ENCODE measurements at places on chromosomes 11 and 22.

GRCh38 chr22:47406896-47407295, 644.4 kb downstream of the TBC1D22A start:
- DNase-seq = no peak

DNA sequence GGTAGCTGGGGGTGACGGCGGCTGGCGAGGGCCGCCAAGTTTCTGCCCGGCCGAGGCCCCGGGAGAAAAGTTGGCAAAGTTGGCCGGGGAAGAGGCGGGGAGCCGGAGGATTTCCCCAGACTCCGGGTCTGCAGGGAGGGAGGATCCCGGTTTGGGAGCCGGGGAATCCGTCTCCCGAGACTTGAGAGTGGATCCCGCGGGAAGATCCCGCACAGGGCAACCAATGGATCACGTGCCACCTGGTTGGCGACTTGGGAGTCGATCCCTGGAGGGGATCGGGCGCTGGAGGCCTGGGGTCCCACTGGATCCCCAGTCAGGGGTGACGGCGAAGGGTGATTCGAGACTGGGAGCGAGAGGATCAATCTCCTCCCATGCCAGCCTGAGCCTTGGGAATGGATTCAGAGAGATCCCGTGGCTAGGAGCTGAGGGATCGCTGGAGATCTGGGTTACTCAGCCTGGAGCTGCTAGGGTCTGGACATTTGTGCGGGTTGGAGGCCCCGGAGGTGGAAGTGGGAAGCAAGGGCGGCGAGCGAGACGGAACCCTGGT, 394 bp downstream of the KIAA1671 start:
- no peak for DNase-seq

DNA sequence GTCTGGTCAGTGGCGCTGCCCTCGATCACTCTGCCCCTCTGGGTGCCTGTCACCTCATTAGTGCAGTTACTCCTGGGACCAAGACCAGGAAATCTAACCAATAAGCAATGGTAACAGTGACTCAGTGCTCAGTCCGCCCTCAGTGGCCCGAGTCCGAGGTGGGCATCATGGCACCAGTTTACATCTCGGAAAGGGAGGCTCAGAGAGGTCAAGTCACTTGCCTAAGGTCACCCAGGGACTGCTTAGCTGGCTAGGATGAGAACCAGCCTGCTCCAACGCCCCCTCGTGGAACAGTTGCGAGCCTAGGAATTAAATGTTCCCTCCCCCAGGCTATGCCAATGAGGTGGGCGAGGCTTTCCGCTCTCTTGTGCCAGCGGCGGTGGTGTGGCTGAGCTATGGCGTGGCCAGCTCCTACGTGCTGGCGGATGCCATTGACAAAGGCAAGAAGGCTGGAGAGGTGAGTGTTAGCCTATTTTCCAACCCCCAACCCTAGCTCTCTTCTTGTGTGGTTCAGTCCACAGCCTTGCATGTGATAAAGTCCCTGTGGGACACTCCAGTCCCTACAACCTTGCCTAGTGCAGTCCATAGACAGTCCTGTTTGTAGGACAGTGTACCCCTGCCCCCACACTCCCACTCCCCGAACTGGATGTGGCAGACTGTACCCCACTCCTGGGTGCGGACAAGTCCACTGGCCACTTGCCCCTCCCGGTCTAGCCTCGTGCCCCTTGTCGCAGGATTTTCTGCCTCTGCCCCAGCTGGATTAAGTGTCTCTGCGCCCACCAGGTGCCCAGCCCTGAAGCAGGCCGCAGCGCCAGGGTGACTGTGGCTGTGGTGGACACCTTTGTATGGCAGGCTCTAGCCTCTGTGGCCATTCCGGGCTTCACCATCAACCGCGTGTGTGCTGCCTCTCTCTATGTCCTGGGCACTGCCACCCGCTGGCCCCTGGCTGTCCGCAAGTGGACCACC, 1.1 kb downstream of the MTFP1 start:
- DNase-seq = peak; percentile 92

- no peak for DNase-seq
Observed at GRCh38 chr11:86636275-86636674, 36.1 kb downstream of the ME3 start.

DNA sequence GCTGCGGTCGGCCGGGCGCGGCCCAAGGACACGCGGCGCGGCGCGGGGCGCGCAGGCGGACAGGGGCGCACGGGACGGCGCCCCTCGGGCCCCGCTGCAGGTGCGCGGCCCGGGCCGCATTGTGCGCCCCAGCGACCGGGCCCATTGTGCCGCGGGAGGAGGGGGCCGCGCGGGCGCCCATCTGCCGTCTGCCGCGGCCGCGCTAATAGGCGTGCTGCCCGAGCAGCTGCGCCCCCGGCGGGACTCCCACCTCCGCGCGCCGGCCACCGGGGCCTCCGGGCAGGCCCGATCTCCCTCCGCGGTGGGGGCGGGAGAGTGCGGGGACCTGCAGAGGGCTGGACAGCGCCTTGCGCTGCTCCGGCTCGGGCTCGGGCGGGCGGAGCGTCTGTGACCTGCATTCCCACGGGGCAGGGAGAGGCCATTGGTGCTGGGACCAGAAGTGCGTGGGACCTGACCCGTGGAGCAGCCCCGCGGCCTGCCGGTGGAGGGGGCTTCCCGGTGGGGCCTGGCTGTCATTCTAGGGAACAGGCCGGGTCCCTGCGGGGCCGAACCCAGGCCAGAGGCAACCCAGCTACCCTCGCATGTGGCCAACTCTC, 933 bp downstream of the BRSK2 start:
- no peak for DNase-seq

DNA sequence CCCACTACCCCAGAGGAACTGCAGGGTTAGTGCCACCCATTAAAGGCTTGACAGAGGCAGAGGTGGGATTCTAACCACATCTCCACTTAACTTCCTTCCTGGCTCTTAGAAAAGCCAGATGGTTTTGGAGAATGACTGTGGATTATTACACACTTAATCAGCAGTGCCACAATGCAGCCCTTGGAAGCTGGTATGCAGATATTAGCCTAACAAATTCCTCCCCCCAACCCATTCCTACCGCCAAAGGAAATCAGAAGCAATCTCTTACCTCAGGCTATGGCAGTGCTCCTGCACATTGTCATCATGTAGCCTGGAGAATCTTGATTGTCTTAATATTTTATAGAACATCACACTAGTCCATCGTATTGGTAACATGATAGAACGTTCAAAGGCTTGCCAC, 23.2 kb upstream of the NRGN start:
- DNase-seq = no peak

DNA sequence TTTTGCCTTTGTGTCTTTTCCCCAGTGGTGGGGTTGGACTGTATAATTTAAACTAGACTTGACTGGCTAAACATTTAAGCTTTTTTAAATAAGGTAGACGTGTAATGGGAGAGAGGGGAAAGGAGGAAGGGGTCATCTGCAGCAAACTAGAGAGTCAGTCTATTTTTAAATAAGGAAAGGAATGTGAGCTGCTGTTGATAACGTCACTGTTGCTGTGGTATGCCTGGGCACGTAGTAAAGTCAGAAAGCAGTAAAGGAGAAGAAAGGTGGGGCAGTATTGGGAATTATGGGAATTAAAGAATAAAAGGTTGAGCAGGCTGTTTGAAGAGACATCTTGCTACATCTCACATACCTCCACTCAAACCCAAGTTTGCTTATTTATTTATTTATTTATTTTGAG, 80.4 kb upstream of the FSHB start:
- DNase-seq = no peak

- DNase-seq = no peak
Observed at GRCh38 chr22:28604966-28605761, 74.5 kb downstream of the TTC28 start.

GRCh38 chr11:3962406-3962840, 107.0 kb downstream of the STIM1 start:
- DNase-seq = no peak

GRCh38 chr11:103536335-103536722, 427.1 kb downstream of the DYNC2H1 start:
- no peak for DNase-seq

GRCh38 chr11:371716-372590, 2.7 kb downstream of the B4GALNT4 start:
- no peak for DNase-seq

DNA sequence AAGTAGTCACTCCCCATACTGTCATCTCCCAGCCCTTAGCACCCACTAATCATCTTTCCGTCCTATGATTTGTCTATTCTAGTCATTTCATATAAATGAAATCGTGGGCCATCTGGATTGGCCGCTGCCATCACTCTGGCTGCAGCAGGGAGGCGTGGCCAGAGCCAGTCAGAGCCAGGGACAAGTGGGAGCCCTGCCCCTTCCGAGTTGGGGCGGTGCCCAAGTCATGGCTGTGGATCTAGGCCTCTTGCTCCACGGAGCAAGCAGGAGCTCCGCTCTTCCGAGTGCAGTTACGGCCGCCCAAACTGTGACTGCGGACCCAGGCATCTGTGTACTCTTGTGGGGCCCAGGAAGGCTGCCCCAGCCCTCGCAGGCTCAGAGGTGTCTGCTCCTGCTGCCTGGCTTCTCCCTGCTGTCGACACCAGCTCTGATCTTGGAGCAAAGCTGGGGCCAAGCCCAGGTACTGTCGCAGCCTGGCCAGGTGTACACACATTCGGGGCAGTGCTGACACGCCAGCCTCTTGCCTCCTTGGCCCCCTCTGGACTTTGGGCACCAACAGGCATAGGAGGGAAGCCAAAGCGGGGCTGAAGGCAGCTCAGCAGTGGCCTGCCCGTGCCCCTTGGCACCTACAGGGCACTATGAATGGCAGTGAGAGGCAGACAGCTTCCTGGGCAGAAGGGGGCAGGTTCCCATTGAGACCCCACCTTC, 8.4 kb downstream of the MRPL48 start:
- no peak for DNase-seq

DNA sequence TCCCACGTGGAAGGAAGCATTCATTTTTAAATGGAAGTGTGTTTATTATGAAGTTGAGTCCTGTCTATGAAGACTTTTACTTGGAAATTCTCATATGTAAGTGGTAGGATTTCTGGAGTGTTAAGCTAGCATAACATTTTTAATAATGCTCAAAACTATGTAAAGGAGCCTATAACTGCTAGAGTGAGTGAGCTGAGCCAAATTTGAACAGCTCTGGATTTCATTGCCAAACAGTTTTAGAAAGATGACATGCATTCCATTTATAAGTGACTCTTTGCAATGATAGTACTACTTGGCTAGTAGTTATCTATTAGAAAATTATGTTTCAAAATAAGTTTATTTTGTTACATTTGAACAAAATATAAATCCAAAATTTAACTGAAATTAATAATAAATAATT, 721.2 kb downstream of the LUZP2 start:
- DNase-seq = no peak

GRCh38 chr11:64008914-64009633, 22.8 kb downstream of the OTUB1 start:
- DNase-seq = no peak

DNA sequence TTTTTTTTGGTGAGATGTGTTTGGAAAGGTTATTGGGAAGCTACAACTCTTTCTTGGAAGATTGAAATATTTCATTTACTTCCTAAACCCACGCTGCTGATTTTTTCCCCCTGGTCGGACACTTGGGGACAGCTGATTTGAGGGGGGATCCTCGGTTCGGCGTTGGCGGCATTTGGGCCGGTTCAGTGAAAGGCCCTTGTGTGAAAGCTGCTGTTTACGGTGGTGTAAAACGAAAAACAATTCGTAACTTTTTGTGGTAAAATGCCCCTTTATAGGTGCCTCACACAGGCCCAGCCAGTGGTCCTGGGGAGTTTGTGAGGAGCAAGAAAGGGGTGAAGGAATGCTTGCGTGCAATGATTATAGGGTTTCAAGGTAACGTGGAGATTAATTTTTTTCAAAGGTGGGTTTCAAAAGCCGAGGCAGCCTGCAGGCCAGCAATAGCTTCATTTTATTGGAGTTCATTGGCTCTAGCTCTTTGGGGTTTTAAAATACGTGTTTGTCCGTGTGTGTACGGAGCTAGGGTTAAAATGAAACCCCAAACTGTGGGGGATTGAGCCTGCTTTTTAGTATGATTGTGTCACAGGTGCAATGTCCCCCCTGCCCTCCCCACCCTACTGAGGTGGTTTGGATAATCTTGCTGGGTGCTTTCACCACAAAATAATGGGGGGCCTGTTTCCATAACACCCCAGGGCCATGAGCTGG, 77.2 kb upstream of the PPARA start:
- no peak for DNase-seq

DNA sequence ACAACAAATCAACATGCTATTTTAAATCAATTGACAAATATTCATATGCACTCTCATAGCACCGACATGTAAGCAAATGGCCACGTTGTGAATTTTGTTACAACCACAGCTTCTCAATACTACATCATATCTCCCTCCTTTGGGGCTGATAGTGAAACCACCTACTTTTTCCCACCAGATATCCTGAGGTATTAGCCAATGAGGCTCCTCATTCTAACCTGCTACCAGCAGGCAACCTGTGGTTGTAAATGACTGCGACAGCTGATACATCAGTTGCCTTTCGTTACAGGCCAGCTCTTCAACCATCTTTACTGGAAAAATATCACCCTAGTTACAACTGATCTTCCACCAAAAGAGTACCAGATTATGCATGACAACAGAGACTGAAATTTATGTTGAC, 3.7 kb upstream of the XKR3 start:
- no peak for DNase-seq

GRCh38 chr22:34395370-34395769, 475.1 kb upstream of the LARGE1 start:
- DNase-seq = no peak

DNA sequence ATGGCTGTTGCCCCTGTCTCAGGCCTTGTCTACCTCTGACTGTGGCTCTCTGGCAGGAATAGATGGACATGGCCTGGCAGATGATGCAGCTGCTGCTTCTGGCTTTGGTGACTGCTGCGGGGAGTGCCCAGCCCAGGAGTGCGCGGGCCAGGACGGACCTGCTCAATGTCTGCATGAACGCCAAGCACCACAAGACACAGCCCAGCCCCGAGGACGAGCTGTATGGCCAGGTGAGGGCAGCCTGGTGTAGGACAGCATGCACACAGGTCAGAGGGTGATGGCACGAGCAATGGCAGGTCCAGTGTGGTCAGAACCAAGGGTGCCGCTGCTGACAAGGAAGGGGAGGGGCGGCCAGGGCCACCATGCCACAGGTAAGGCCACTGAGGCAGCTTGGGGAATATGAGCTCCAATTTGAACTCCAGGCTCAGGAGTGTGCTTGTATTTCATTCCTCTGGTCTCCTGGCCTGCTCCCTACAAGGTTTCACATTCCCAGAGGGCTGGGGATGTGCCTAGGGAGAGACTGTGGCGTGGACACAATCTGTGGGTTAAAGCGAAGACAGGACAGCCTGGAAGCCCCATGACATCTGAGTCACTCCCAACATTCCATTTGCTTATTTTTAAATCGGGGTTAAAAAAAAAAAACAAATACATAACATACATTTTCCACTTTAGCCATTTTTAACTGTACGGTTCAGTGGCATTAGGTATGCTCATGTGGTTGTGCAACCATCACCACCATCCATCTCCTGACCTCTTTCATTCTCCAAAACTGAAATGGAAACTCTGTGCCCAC, 562 bp downstream of the FOLR3 start:
- DNase-seq = no peak

DNA sequence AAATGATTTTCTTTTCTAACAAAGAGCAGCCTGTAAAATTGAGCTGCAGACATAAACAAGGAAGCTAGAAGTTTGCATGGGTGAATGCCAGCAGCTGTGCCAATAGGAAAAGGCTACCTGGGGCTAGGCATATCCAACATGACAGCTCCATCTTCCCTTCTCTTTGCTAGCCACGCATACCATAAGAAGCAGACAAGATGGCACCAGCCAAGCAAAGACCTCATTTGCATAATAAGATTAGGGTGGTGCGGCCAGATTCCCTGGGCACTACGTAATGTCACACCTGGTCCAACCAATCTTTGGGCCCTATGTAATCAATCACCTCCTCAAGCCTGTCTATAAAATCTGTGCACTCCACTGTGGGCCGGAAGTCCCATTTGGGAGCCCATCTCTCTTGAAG, 108.3 kb downstream of the SWAP70 start:
- no peak for DNase-seq
